Activated CD8-positive, alpha-beta T cell treated with anti-CD3 and anti-CD28 coated beads, Interleukin-2, amount 10 ng/mL, durations not matched to agents 7 days and 5 days (primary cell): ENCODE measurements at places on chromosomes 11 and 22.

GRCh38 chr11:34833602-34834001, 82.6 kb downstream of the APIP start:
- no peak for DNase-seq
- no peak overlapping the region for H3K4me3 ChIP-seq
- H3K27me3 ChIP-seq = peaks cover 11% of the 10 kb centered on the region
- H3K36me3 ChIP-seq = no peaks in the 10 kb centered on the region
- no peak overlapping the region for H3K27ac ChIP-seq
- no peaks in the 10 kb centered on the region for H3K4me1 ChIP-seq

GRCh38 chr22:42990131-42990838, 24.7 kb downstream of the PACSIN2 start:
- DNase-seq = no peak
- peaks cover 7% of the 10 kb centered on the region for H3K36me3 ChIP-seq
- no peak overlapping the region for H3K4me3 ChIP-seq
- no peak overlapping the region for H3K27ac ChIP-seq

GRCh38 chr22:50542416-50542927, 3.2 kb upstream of the KLHDC7B start:
- H3K36me3 ChIP-seq = peaks cover 24% of the 10 kb centered on the region
- no peak for DNase-seq
- peaks cover 68% of the 10 kb centered on the region for H3K4me1 ChIP-seq
- no peak overlapping the region for H3K4me3 ChIP-seq
- H3K27me3 ChIP-seq = no peaks in the 10 kb centered on the region

- H3K36me3 ChIP-seq = no peaks in the 10 kb centered on the region
- no peak overlapping the region for H3K4me3 ChIP-seq
- peaks cover 4% of the 10 kb centered on the region for H3K27me3 ChIP-seq
- no peak overlapping the region for H3K27ac ChIP-seq
- no peaks in the 10 kb centered on the region for H3K4me1 ChIP-seq
- DNase-seq = no peak
These were observed 549.3 kb upstream of the CCDC90B start for GRCh38 chr11:83835423-83835822.

GRCh38 chr22:30891443-30891755, 77.2 kb downstream of the MORC2 start:
- H3K36me3 ChIP-seq = no peaks in the 10 kb centered on the region
- no peaks in the 10 kb centered on the region for H3K27me3 ChIP-seq
- DNase-seq = no peak
- H3K4me3 ChIP-seq = no peak overlapping the region
